Right ventricle myocardium superior (tissue), 1 donor: ENCODE measurements at places on chromosomes 4 and X. TPM values are rescaled to one million over a fixed set of nuclear protein-coding genes. Genes with fewer than 3 reads are reported as not detected.

SLC7A11 gene
- 0.08 TPM for total RNA-seq

SMC1A gene
- total RNA-seq = 36.6 TPM

SRPX2 gene
- 8.6 TPM for total RNA-seq

IL2 gene
- total RNA-seq = not detected

TCEANC gene
- total RNA-seq = 7.3 TPM

SLC6A14 gene
- not detected for total RNA-seq

DRD5 gene
- not detected for total RNA-seq
